Activated T-cell treated with anti-CD3 and anti-CD28 coated beads, Interleukin-2, amount 50 U/mL, for 72 hours (primary cell): ENCODE measurements at places on chromosomes 7 and 10. TPM values are rescaled to one million over a fixed set of nuclear protein-coding genes. Genes with fewer than 3 reads are reported as not detected.

Gene LRRTM3
- total RNA-seq: not detected

Gene CFAP69
- total RNA-seq: 1.1 TPM

Gene C10orf95
- 0.21 TPM for total RNA-seq

Gene GBX1
- not detected for total RNA-seq

Gene AKR1D1
- total RNA-seq: not detected

Gene ITPRID1
- not detected for total RNA-seq

Gene CYP2W1
- not detected for total RNA-seq

Gene CTNNA3
- 0.74 TPM for total RNA-seq

Gene GIMAP7
- 45.1 TPM for total RNA-seq

Gene ASIC3
- 15.7 TPM for total RNA-seq

Gene NEUROG3
- total RNA-seq: 0.39 TPM

DNA sequence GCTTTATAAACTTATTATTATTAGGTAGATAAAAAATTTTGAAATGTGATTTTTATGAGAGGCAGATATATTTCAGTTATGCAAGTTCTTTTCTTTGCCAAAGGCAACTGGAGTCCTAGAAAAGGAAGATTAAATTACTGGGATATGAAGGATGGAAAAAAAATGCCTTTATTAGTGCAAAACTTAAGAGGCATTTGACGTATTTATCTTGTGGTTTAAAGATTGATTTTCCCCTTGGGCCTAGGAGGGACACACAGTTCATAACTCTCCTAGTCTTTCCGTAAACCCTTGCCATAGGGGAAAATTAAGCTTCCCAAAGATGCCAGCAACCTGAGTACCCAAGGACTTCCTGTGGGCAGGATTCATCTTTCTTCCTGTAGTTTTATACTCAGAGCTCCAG lies 3.1 kb upstream of the STEAP4 start:
- H3K36me3 ChIP-seq: no peaks in the 10 kb centered on the region
- H3K4me1 ChIP-seq: peaks cover 7% of the 10 kb centered on the region
- no peak for DNase-seq
- no peak overlapping the region for H3K27ac ChIP-seq
- no peak overlapping the region for H3K4me3 ChIP-seq

DNA sequence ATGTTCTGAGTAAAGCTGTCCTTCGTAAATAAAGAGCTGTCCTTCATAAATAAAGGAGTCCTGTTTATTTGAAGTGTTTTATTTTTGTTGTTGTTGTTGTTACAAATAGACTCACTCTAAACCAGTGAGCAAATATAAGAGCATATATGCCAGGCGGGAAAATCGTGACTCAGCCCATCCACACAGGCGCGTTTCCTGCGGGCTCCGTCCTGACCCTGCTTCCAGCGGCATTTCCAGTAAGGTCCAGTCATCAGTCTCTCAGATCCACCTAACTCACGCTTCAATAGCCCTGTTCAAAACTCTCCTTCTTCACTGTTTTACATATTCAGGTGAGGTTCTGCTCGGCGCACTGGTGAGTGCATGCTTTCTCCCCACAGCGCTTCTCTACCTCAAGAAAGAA lies 277.2 kb upstream of the ADARB2 start:
- H3K4me1 ChIP-seq: no peaks in the 10 kb centered on the region
- no peaks in the 10 kb centered on the region for H3K36me3 ChIP-seq
- no peak for DNase-seq
- H3K27ac ChIP-seq: no peak overlapping the region
- H3K27me3 ChIP-seq: no peaks in the 10 kb centered on the region
- no peak overlapping the region for H3K4me3 ChIP-seq

DNA sequence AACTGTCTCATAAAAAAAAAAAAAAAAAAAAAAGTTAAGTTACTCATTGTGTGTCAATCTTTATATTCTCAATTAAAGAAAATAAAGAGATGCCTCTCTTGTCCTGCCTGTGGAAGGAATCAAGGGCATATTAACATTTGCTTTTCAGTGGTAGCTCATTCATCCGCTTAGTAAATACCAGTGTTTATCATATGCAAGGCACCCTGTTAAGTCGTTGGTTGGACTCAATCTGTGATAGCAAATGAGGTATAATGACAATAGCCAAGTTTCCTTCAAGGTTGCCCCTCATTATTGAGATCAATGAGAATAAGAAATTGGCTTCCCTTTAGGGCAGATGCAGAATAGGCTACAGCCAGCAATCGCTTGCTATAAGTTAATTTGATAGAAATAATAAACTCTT lies 812.7 kb upstream of the COBL start:
- H3K27me3 ChIP-seq: no peaks in the 10 kb centered on the region
- no peak for DNase-seq
- no peak overlapping the region for H3K4me3 ChIP-seq
- H3K27ac ChIP-seq: no peak overlapping the region
- H3K36me3 ChIP-seq: peaks cover 1% of the 10 kb centered on the region

GRCh38 chr7:91126762-91127161 lies 137.5 kb upstream of the FZD1 start:
- H3K4me3 ChIP-seq: no peak overlapping the region
- no peak for DNase-seq
- no peaks in the 10 kb centered on the region for H3K27me3 ChIP-seq
- H3K36me3 ChIP-seq: no peaks in the 10 kb centered on the region
- no peak overlapping the region for H3K27ac ChIP-seq

GRCh38 chr10:118730756-118731456 lies 23.9 kb downstream of the CACUL1 start:
- no peak overlapping the region for H3K27ac ChIP-seq
- H3K27me3 ChIP-seq: no peaks in the 10 kb centered on the region
- peaks cover 52% of the 10 kb centered on the region for H3K4me1 ChIP-seq
- no peak for DNase-seq
- H3K4me3 ChIP-seq: no peak overlapping the region
- H3K36me3 ChIP-seq: no peaks in the 10 kb centered on the region

DNA sequence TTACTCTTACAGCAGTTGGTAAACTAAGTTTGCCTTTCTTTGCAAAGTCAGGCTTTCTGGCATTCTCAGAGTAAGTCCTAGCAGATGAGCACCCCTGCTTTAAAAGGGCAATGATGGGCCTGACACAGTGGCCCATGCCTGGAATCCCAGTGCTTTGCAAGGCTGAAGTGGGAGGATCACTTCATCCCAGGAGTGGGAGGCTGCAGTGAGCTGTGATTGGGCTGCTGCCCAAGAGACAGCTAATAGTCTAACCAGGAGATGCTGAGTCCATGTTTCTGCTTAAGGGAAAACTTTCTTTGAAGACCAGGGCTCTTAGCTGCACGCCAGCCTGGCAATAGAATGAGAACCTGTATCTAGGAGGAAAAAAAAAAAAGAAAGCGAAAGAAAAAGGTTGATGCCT lies 100.2 kb upstream of the MPP7 start:
- no peak overlapping the region for H3K4me3 ChIP-seq
- H3K36me3 ChIP-seq: no peaks in the 10 kb centered on the region
- peaks cover 17% of the 10 kb centered on the region for H3K4me1 ChIP-seq
- H3K27ac ChIP-seq: no peak overlapping the region

DNA sequence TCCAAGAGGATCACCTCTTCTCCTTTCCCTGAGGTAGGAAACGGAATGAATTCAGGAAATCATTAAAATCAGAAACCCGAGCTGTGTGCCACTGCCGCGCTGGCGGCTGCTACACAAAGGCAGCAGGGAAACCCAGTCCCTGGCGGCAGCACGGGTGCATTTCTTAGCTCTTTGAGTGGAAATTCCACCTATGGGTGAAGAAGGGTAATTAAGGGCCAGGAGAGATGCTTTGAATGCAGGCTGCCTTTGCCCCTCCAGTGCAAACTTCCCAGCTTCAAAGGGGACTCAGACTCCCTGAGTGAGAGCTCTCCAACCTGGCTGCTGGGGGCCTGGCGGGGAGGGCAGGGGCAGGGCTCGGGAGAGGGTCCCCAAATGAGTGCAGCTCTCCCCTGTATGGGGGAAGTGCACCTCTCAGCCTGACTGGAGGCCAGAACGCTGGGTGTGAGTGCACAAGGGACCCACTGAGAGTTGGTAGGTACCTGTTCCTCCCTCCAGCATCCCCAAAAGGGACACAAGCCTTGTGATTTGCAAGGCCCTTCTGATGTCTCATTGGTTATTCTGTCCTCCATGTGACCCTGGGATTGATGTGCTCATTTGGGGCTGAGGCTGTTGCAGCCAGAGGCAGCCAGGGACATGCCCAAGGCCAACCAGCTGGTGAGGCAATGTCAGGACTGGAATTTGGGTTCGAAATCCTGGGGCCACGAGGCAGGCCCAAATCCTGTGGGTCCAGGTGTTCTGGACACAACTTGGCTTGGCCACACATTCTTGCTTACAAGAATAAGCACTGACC lies 16.3 kb upstream of the ZMIZ1 start:
- H3K27ac ChIP-seq: no peak overlapping the region
- H3K4me1 ChIP-seq: peaks cover 33% of the 10 kb centered on the region
- H3K36me3 ChIP-seq: no peaks in the 10 kb centered on the region
- H3K4me3 ChIP-seq: no peak overlapping the region
- DNase-seq: no peak

DNA sequence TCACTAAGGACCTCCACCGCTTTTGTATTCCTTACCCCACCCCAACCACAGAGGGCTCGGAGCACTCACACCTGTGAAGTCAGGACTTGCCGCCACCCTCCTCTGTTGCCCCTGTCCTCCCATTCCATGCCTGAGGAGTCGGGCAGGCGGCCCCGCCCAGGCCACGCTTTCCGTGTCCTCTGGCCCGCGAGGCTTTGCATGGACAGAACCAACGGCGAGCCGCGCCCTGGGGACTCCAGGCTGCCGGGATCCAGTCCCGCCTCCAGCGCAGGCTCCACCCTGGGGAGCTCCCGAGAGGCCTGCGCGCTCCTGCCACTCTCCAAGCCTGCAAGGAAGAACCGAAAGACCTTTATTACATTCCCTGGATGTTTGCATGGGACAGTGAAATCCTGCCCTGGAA lies 366.4 kb upstream of the POM121L12 start:
- no peaks in the 10 kb centered on the region for H3K27me3 ChIP-seq
- no peak for DNase-seq
- no peaks in the 10 kb centered on the region for H3K4me1 ChIP-seq
- H3K4me3 ChIP-seq: no peak overlapping the region
- H3K36me3 ChIP-seq: no peaks in the 10 kb centered on the region
- no peak overlapping the region for H3K27ac ChIP-seq

GRCh38 chr7:26670290-26670689 lies 194.1 kb downstream of the SKAP2 start:
- DNase-seq: no peak
- no peak overlapping the region for H3K4me3 ChIP-seq
- H3K27ac ChIP-seq: no peak overlapping the region
- H3K27me3 ChIP-seq: peaks cover 4% of the 10 kb centered on the region
- H3K36me3 ChIP-seq: no peaks in the 10 kb centered on the region

GRCh38 chr10:122292376-122292775 lies 21.3 kb downstream of the BTBD16 start:
- no peak overlapping the region for H3K27ac ChIP-seq
- no peak overlapping the region for H3K4me3 ChIP-seq

- H3K27me3 ChIP-seq: peaks cover 61% of the 10 kb centered on the region
- no peak overlapping the region for H3K4me3 ChIP-seq
- DNase-seq: no peak
- H3K4me1 ChIP-seq: peaks cover 10% of the 10 kb centered on the region
- no peak overlapping the region for H3K27ac ChIP-seq
Measured at GRCh38 chr10:96124230-96125141, 5.6 kb upstream of the ZNF518A start.

DNA sequence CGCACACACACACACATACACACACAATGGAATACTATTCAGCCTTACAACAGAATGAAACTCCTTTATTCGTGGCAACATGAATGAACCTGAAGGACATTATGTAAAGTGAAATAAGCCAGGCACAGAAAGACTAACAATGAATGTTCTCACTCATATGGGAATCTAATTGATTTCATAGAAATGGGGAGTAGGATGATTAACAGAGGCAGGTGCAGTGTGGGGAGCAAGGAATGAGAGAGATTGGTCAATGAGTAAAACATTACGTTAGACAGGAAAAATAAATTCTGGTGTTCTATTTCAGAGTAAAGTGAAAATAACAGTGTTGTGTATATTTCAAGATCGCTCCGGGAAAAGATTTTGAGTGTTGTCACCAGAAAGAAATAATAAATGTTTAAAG lies 694.5 kb downstream of the NXPH1 start:
- no peak overlapping the region for H3K4me3 ChIP-seq
- H3K4me1 ChIP-seq: no peaks in the 10 kb centered on the region
- H3K27ac ChIP-seq: no peak overlapping the region
- H3K36me3 ChIP-seq: no peaks in the 10 kb centered on the region
- DNase-seq: no peak

DNA sequence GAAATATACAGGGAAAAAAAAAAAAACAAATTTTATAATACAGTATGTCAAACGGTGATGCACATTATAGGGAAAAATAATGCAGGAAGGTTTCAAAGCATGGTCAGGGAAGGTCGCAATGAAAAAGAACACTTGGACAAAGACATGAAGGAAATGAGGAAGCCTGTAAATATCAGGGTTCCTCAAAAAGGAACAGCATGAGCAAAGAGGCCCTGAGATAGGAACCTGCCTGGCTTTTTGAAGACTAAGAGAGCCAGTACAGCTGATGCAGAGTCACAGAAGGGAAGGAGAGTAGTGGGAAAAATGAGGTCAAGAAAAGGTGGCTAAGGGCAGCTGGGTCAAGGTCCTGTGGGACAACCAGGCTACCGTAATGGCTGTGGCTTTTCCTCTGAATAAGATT lies 1.9 kb downstream of the VPS41 start:
- H3K36me3 ChIP-seq: peaks cover 2% of the 10 kb centered on the region
- no peaks in the 10 kb centered on the region for H3K27me3 ChIP-seq
- no peak overlapping the region for H3K27ac ChIP-seq
- no peak overlapping the region for H3K4me3 ChIP-seq
- DNase-seq: no peak

DNA sequence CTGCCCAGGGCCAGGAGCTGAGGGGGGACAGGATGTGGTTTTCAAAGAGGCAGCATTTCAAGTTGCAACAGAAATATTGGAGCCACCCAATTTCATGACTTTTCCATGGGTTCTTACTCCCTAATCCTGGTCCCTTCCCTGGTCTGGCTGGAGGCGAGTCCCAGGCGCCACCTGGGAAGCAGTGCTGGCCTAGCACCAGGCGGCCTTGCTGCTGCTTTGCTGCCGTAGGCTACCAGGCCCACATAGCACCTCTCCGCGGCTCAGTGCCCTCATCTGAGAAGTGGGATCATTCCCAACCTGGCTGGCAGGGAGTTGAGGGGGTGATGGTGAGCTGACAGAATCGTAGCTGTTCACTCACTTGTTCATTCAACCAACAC lies 33.7 kb downstream of the ZMIZ1 start:
- H3K4me1 ChIP-seq: peaks cover 41% of the 10 kb centered on the region
- H3K27me3 ChIP-seq: no peaks in the 10 kb centered on the region
- no peak overlapping the region for H3K4me3 ChIP-seq
- no peak overlapping the region for H3K27ac ChIP-seq
- no peaks in the 10 kb centered on the region for H3K36me3 ChIP-seq
- no peak for DNase-seq

- H3K4me3 ChIP-seq: no peak overlapping the region
- no peaks in the 10 kb centered on the region for H3K4me1 ChIP-seq
- DNase-seq: no peak
- H3K27me3 ChIP-seq: no peaks in the 10 kb centered on the region
- no peaks in the 10 kb centered on the region for H3K36me3 ChIP-seq
Measured at GRCh38 chr10:18490755-18491154, 160.6 kb downstream of the NSUN6 start.
